ENCODE measurements at places on chromosomes 5 and 9.

DNA sequence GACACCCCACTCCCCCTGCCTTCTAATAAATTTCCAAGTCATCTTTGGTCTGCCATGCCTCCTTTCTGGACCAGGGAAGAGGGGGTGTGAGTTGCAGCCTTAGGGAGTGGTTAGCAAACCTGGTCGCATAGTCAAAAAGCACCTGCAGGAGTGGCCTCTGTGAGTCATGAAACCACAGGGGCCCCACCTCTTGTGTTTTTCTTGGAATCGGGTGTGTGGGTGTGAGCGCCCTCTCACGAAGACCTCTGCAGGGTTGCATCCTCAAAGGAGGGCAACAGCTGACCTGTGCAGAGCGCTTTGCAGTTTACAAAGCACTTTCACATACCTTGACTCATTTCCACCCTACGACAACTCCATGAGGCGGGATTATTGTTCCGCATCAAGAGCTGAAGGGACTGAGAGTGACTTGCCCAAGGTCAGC is 36.8 kb upstream of the TEX48 start:
- peak; percentile 88 for DNase-seq

- DNase-seq: no peak
Measured at GRCh38 chr9:97647996-97648395, 14.4 kb downstream of the NCBP1 start.

DNA sequence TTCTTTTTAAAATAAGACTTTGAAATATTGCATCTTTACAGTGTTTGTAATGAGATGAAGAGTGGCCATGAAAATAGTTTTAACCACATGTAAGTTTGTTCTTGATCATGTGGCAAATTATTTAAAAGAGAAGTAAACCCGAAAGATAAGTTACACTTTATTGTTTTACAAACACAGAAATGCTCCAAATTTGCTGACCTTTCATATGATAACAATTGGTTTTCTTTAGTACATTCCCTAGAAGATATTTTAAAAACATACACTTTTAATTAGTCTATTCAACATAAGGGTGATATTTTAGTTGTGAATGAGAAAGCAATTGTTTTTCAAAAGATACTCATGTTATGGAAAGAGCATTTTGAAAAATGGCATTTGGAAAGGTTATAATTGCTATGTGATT is 287.7 kb downstream of the PSAT1 start:
- no peak for DNase-seq

DNA sequence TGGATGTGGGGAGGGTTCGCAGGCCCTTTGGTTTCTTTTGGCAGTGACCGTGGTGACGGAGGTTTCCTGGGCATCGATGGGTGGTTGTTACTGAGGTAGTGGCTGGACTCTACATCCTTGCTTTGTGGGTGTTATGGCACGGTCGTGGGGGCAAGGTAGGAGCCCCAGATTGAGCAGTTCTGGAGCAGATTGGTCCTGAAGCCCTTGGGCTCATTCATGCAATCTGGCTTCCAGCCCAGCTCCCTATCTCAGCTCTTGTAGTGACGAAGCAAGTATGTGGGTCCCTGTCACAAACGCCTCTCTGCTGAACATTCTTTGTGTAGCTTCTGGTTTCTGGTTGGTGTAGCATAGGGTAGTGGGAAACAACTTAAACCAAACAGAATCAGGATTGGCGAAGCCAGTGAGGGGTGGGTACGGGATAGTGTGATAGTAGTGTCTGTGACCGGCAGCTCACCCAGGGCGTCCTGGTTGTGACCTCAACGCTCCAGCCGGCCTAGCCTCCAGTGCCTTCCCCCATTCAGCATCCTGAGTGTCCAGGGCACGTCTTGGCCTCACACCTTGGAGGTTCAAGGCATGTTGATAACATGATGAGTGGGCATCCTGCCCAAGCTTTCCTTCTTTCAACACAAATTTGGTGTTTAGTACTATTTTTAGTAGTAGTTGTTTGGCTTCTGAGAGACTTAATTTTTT is 2.9 kb downstream of the NDUFS6 start:
- no peak for DNase-seq

DNA sequence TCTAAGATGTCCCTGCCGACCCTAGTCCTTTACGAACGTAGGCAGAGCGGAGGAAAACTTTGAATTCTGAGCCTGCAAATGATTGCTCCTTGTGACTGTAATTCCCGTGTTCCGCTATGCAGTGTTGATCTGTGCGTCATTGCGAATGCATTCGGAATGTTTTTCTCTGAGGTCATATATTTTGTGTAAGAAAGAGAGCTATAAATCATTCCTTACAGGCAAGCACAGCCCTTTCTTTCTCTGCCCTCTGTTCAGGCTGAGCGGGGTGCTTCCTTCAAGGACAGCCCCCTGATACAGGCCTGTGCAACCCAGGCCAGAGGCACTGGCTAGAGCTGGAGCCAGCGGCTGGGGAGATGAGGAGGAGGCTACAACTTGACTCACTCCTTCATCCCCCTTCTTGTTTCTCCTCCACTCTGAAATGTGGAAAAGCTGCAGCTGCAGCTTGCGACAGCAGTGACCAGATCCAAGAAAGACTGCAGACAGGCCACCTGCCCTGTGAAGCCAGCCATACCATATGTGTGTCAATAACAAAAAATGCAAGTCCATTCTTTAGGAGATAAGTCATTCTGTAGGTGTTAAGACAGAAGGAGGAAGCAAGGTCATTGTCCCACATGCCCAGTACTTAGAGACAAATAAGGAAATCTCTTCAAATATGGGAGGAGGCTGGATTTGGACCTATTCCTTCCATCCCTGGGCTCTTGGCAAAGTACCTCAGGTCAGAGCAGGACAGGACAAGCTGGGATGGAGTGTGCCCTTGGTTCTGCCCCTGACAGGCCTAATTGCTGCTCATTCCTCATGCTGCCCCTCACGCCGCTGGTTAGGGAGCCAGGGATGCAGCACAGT is 345.7 kb upstream of the WWC1 start:
- no peak for DNase-seq

DNA sequence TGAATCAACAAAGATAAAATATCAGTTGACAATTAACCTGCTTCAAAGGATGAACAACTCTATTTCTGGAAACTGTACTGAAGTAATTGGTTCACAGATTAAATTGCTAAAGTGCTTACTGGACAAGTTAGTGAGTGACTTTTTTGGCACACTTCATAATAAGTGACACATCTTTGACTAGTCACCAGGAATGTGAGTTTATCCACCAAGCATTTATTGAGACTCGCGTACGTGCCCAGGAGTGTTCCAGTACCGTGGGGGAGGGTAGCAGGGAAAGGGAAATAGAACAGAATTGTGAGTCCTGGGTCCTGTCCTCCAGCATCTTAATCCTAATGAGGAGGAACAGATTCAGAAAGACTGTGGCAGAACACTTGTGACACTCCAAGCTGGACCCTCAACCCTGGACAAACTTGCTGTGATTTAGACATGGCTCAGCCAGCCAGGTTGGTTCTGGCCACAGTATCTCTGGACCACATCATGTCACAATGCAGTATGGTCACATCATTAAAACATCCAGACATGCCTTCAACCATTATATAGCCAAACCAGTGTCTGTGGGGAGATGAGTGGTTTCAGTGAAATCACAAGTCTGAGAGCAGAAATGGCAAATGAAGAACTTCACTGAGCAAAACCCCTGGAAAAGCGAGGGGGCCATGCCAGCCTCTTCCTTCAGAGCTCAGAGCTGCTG is 623.1 kb downstream of the BNC2 start:
- no peak for DNase-seq

DNA sequence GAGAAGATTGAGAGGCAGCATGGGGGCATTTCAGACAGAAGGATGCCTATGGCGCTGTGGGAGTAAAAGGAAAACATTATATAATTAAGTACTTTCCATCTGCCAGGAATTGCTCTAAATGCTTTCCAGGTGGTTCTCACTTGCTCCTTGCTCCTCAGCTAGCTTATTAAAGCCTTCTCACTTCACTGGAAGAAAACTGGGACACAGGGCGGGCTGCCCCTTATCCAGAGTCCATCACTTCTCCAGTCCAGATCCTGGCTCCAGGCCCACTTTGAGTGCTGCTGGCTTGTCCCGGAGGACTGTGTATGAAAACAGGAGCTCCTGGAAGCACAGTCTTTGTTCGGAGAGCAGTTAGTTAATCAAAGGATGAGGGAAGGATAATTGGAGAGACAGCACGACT is 409.9 kb upstream of the ADAMTS16 start:
- DNase-seq: no peak

- no peak for DNase-seq
Measured at GRCh38 chr5:160455600-160455999, 33.9 kb downstream of the PTTG1 start.

DNA sequence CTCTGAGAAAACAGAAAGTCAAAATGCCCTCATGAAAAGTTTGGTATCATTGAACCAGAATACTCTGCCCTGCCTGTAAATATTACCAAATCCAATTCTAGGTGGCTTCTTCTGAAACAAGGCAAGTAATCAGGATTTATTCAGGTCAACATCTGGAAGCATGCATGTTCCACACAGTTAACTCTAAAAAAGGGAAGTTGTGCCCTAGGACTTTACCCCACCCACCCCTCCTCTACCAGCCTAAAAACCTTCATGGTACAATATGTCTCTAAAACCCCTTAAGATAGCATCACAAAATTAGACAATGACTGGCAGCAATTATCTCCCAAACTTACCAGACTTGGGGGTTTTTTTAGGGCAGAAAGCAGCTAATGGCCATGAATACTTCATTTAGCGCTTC is 414.8 kb upstream of the SLC30A5 start:
- no peak for DNase-seq

DNA sequence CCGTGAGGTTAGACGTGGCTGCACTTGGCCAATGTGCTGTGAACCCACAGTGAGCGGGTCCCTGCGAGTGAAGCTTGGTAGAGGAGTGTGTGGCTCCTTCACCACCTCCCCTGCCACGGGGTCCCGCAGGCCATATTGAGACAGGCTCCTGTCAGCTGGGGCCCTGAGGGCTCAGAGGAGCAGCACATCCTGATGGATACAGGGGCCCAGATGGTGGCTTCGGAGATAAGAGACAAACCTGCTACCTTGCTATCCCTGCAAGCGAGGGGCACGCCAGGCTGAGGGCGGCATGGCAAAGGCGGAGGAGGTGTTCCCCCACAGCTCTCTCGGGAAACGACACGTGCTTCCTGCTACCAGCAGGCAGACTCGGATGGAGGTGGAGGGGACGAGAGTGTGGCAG is 33.1 kb downstream of the SLC6A3 start:
- no peak for DNase-seq

GRCh38 chr9:73024601-73025034 is 71.8 kb upstream of the ALDH1A1 start:
- DNase-seq: no peak

- DNase-seq: no peak
Measured at GRCh38 chr5:21704974-21705668, 1148.0 kb downstream of the CDH12 start.

Measured in activated CD4-positive, alpha-beta T cell treated with anti-CD3 and anti-CD28 coated beads for 4 hours (primary cell).